G401 (cell line): ENCODE measurements at places on chromosomes 5 and 9.

GRCh38 chr5:174090129-174090528 is 44.6 kb downstream of the NSG2 start:
- DNase-seq, result no peak

GRCh38 chr5:174832025-174832424 is 107.6 kb downstream of the MSX2 start:
- no peak for DNase-seq

DNA sequence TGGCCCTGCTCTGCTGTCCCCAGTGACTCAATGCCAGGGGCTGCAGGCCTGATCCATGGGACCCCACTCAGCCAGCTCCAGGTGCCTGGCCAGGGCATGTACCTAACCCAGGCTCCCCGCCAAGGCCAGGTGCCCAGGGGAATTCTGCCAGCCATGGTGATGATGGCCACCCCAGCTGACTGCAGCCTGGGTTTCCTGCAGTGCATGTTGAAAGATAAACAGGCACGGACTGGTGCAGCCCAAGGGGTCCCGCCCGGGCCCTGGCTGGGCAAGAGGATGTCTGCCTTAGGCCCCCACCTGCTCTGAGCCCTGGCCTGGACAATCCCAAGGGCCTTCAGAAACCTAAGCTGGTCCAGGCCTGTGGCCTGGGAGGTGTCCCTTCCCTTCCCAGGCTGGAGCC is 1.2 kb downstream of the ABCA2 start:
- no peak for DNase-seq

- DNase-seq, result no peak
Observed at GRCh38 chr5:160061770-160062169, 52.8 kb downstream of the TTC1 start.

GRCh38 chr9:97567894-97568202 is 65.3 kb downstream of the TSTD2 start:
- DNase-seq, result no peak

DNA sequence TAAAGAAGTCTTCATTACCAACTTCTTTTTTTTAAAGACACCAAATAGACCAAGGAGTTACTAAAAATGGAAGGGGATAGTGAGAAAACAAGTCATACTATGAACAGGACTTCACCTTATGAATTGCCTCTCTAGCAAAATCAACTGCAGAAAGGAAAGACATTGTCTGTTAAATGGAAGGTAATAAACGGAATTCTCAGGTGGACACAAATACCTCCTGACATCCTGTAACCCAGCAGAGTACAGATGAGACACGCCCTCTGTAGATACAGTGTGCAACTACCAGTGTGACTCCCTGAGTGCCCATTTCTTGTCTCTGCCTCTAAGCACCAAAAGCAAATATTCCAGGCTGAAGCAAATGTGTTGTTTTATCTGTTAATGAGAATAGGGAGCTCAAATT is 12.2 kb upstream of the PLPP1 start:
- DNase-seq, result no peak

DNA sequence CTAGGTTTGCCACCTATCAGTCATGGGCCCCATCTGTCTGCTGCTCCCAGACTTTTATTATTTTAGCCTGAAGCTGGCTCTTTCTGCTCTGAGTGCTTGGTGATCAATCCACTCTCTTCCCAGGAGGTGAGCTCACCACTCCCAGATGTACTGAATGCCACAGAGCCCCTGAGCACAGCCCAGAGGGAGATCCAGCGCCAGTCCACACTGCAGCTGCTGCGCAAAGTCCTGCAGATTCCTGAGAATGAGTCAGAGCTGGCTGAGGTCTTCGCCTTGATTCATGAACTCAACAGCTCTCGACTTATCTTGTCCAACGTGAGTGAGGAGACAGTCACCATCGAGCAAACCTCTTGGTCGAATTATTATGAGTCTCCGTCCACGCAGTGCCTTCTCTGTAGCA is 36.0 kb downstream of the HMGXB3 start:
- DNase-seq, result no peak

GRCh38 chr5:85732185-85732584 is 885.6 kb upstream of the COX7C start:
- no peak for DNase-seq

DNA sequence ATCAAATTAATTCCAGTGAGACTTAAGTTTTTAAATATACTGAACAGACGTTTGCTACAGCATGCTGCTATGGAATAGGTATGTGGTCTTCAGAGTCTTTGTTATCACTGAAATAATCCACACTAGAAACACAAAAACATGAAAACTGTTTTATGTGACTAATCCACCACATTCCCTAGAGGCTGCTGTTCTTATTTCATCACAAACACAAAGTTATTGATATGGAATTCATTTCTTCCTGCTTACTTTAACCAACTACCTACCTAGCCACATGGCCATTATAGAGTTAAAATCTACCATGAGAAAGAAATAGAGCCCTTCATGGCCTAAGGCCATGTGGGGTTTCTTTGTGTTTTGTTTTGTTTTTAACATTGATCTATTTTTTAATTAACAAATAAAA is 232.3 kb upstream of the PTGER4 start:
- no peak for DNase-seq

DNA sequence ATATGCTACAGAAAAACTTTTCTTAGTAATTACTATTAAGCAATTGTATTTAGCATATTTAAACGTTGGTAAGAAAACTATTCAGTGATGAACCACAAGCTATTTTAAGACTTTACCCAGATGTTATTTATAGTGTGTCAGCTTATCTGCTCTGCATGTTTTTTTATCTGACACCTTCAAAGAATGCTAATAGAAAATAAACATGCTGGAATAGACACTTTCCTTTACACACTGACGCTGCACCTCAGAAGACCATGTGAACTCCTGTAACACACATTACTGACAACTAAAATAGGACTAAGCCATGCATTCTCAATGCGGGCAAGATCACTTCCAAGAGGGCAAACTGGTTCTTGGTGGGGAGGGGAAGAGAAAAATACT is 38.3 kb downstream of the FNIP1 start:
- no peak for DNase-seq
